Esophagus squamous epithelium (tissue), 5 donors: ENCODE measurements at places on chromosomes 13 and 19.

DNA sequence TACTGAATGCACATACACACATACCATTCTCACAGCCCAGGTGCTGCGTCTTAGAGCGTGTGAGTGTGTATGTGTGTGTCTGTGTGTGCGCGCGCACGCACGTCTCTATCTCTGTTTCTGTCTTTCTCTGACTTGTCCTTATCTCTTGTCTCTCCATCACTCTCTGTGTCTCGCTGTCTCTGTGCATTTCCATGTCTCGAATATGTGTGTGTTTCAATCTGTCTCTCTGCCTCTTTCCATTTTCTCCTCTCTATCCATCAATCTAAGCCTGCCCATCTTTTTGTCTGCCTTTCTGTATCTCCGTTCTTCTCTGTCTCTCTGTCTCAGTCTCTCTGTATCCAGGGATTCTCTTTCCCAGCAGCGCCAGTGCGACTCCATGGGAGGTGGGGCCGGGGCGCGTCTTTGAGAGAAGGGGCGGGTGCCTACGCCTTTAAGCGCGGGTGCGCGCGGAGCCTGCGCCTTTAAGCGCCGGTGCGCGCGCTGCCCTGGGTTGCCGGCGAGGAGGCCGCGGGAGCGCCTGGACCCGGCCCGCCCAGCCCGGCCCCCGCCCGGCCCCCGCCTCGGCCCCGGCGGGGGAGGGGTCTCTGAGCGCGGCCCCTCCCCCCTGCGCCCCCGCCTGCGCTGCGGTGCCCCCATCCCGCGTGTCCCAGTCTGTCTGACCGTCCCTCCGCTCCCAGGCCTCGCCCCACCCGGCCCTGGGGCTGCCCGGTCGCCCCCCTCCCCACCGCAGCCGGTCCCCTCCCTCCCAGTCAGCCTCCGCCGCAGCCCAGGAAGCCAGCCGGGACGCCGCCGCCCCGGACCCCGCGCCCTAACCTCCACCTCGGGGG, at the start of gene LRFN3:
LRFN3 (plus strand) TSS at position 464 of the 827 bp plus-strand sequence. CDS start 3,052 bp downstream, outside the sequence.
- DNase-seq: no peak

DNA sequence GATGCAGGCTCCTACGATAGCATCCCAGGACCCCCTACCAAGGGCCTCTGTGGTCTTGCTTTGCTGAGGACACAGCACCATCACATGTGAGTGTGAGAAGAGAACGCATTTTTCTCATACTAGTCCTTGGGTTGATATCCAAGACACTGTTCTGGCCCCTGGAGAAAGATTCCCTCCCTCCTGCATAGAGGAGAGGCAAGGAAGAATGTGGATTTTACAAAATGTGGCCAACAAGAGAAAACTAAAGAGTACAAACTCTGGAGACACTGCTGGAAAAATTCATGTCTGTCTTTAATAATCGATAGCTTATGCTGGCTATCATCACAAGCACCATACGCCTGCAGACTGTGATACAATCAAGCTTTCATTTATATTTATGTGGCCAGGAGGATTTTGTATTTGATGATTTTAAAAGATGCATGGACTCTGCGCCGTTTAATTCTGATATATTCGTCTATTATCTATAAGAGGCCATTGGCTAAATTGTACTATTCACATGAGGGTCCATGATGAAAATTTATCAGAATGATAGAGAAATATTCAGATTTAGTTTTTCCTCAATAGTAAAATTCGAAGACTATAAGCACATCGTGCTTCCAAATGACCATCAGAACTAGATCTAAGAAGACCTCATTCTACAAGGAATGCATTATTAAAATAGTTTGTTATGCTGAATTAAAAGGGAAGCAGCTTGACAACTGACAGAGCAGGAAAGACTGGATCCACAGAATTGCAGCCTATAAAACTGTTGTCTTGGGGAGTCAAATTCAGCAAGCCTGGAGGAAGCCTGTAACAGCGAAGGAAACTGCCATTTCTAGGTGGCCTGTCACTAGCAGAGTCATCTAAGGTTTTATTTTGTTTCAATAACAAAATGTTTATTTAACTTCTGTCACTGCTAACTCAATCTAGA, 578.7 kb downstream of the DIAPH3 start:
- no peak for DNase-seq

DNA sequence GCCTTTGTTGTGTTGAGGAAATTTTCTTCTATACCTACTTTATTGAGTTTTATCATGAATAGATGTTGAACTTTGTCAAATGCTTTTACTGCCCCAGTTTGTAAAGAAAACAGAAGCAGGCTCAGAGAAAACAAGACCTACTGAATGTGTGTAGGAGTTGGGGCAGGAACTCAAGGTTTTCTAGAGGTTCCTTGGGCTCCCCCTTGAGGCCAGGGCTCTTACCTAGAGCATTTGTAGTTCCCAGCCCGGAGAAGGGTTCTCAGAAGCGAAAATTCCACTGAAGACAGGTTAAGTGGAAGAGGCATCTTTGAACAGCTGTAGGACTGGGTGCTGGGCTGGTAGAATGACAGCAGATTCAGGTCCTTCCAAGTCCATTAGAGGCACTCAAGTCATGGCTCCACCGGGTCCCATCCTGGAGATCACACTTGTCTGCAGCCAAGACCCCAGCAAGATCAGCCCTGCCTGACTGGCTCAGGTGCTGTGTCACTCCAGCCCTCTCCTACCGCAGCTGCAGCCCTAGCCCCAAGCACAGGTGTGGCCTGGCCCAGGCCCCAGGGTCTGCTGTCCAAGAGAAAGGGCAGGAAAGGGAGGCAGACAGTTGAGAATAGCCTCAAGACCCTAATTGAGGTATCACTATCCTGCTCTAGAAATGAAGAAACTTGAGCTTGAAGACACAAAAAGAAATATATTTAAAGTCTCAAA, 425.5 kb downstream of the PCDH20 start:
- DNase-seq: no peak

- DNase-seq: no peak
Observed at GRCh38 chr13:100440751-100441425, 147.7 kb downstream of the GGACT start.

- no peak for DNase-seq
Observed at GRCh38 chr13:73131247-73131646, 72.4 kb downstream of the KLF5 start.

DNA sequence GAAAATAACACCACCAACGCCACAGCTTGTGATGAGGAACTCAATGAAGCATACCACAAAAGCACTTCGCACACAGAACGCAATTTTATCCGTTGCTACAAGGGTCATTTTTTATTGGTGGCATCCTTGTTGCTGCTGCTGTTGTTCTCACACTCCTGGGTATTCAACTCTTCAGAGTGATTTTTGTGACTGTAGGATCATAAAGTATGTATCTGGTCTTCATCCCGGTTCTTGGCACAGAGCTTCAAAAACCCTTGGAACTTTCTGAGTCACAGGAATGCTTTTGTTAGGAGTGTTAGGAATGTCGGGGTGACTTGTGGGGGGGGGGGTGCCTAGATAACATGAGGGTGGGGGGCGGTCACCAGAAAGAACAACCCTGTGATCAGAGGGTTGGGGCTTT, 108.4 kb downstream of the ZNF557 start:
- DNase-seq: no peak

DNA sequence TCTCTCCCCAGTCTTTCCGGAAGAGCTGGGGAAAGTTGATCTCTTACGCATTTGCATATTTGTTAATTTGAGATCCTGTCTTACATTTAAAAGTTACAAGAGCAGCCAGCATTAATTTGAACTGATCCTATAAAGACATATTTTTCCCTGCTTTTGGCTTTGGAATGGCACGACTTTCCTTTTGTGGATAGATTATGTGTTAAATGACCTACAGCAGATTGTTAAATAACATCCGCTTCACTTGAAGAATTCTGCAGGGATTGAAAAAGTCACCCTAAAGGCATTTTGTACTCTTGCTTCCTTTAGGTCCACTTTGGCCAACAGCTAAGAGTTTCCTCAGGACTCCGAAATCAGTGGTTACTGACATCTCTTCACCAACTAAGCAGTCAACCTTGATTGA, 334.0 kb downstream of the TBC1D4 start:
- no peak for DNase-seq

DNA sequence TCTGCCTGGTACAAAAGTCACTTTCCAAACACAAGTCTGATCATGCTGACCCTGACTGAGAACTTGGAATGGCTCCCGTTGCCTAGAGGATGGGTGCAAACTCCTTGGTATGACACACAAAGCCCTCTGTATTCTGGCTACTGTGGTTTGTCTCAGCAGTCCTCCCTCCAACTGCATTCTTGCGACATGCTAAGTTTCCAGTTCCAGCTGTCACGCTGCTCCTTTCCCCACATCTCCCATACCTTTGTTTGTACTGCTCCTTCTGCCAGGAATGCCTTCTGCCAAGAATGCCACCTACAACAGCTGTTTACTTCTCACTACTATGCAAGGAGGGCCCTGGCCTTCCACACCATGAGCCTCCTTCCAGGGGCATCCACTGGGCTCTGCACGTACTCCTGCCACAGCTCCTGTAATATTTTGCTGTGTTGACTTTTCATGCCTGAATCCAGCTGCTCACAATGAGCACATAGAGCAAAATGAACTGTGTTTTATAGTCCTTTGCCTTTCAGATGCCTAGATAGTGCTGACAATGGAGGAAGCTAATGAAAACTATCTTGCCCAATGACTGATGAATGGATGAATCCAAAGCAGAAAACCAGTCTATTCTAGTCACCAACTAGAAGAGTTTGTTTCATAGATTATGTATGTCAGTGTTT, 543.7 kb downstream of the EFNB2 start:
- no peak for DNase-seq

- DNase-seq: no peak
Observed at GRCh38 chr13:67148161-67148571, 82.0 kb downstream of the PCDH9 start.

- no peak for DNase-seq
Observed at GRCh38 chr13:90201676-90202460, 1145.6 kb upstream of the MIR17HG start.

- DNase-seq: no peak
Observed at GRCh38 chr13:32889986-32890565, 126.1 kb upstream of the KL start.

DNA sequence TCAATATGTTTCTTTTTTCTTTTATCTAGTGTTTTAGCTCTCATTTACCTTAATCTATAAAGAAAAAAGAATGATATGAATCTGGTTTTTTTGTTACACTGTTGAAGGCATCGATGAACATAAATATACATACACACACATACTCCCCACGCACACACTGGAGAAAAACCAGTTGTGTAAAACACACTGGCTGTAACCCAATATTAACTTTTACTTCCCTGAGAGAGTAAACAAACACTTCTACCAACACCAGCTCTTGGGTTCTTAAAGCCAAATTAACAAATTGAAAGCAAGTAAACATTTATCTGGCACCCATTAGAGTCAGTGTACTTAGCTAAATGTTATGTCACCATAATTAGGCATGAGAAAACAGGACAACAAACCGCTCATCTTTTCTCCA, 145.7 kb downstream of the ABCC4 start:
- no peak for DNase-seq

GRCh38 chr19:8321986-8322637, 816 bp downstream of the RPS28 start:
- no peak for DNase-seq

GRCh38 chr19:16367261-16367683, 42.6 kb downstream of the KLF2 start:
- no peak for DNase-seq

- peak; percentile 21 for DNase-seq
Observed at GRCh38 chr13:76885203-76886004, 801 bp downstream of the KCTD12 start.

GRCh38 chr13:61410669-61411297, 4.9 kb downstream of the PCDH20 start:
- no peak for DNase-seq

- DNase-seq: no peak
Observed at GRCh38 chr19:47509973-47510372, 4.9 kb downstream of the NAPA start.

DNA sequence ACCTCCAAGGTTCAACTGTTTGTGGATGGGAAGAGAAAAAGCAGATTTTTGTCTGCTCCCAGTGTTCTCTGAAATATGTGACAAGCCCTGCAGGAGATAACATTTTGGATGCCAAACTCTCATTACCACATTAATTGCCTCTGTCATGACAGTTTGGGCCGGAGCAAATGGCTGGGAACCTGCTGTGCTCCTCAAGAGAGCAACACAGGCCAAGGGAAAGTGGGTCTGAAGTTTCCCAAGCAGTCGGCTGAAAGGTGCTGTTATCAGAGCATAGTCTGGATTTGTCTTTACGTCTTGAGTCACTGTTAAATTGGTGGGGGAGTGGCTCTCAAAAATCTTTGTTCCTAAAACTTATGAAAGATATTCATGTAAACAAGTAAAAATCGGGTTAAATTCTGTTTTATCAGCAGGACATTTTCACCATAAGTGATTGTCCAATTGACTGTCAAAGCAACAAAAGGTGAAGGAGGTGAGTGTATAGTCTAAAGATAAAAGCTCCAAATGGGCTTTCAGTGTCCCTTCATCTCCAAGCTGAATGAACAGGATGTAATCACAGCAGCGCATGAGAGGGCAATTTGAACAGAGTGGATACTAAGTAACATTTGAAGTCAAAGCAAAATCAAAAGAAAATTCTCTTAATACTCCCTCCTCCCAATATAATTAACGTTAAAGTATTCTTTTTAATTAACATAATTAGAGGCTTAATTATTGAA, 844.8 kb downstream of the PCDH17 start:
- DNase-seq: no peak

DNA sequence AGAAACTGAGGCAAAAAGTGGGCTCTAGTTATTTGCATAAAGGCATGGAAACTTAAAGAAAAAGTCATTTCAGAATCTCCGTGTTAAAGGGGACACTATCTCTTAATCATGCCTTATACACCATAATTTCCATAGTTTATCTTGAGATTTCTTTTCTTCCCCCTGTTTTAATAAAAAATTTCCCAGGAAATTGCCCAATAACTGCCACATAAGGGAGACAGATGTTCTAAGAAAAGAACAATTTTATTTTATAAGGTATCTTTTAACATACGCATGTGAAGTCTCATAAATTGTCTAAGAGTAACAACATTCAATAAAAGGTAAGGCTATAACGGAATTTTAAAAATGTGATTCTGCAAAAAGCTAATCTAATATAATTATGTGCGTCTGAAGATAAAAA, 371.3 kb downstream of the IRS2 start:
- DNase-seq: no peak

DNA sequence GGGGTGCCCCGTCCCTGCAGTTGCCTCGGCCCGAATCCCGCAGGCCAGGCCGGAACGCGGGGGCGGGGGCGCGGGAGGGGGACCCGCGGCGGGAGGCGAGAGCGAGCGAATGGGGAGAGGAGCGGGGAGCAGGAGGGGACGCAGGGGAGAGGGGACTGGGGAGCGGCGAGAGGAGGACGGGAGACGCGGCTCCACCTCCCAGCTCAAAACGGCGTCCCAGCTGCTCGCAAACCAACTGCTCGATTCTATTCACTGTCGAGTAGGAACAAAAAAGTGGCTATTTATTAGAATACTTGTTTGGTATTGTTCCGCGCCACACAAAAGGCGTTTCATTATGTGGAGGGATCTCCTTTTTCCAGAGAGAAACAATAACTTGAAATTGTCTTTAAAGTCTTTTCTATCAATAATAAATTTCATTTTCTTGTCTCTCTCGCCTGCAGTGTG, 10.6 kb upstream of the SOX1 start:
- DNase-seq: no peak

- no peak for DNase-seq
Observed at GRCh38 chr13:94479616-94480015, at the start of gene DCT. TSS of gene DCT (minus strand) at chr13:94479682. CDS start at chr13:94479255, 427 bp downstream.
